ENCODE measurements at places on chromosomes 12 and 14.

DNA sequence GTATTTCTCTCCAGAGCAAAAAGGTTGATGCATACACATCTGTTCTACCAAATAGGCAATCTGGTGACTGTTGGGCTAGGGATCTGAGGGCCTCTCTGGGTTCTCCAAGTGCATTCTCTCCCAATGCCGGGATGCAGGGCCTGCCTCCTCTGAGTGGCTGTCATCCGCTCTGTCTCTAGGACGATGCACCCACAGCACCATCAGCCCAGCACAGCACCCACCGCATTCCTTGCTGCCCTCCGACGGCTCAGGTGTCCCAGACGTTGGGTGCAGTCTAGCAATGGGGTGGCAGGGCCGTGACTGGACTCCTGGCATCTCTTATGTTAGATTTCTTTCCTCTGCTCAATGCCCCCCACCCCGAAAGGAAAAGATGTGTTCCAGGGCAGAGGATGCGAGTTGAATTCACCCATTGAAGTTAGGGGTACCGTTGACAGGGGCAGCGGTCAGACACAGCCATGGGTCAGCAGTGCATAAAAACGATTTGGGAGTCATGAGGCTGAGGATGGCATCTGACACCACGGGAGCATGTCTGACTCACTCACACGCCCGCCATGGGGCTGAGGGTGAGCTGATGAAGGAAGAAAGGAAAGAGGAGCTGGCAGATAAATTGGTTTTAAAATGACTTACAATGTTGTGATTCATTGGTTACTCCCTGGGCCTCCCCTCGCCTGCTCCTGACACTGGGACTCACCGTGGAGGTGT, 93.2 kb upstream of the C14orf180 start:
- no peak for DNase-seq

DNA sequence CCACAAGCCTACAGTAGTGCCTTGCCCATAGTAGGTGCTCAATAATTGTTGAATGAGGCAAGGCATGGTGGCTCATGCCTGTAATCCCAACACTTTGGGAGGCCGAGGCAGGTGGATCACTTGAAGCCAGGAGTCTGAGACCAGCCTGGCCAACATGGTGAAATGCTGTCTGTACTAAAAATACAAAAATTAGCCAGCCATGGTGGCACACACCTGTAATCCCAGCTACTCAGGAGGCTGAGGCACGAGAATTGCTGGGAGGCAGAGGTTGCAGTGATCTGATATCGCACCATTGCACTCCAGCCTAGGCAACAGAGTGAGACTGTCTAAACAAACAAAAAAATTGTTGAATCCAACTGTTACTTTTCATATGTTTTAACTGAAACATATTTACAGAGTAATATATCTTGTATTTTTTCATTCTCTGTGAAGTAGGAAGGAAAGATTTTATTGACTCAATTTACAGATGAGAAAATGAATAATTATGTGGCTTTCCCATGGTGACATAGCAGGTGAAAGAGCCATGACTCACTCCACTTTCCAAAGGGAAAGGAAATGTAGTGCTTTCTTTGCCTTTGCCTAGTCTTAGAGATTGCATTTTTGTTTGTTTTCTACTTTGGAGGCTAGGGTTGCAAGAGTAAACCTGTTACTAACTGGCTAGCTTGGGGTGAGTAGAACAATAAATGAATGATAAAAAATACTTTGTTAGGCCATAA, 95.4 kb upstream of the SLC38A4 start:
- no peak for DNase-seq

GRCh38 chr14:61662437-61663311, 32.6 kb upstream of the HIF1A start:
- DNase-seq, result peak; percentile 56

GRCh38 chr12:53078425-53079225, 565 bp downstream of the SPRYD3 start:
- DNase-seq, result no peak

- DNase-seq, result no peak
Observed at GRCh38 chr14:105493921-105494605, 3.0 kb downstream of the TEDC1 start.

DNA sequence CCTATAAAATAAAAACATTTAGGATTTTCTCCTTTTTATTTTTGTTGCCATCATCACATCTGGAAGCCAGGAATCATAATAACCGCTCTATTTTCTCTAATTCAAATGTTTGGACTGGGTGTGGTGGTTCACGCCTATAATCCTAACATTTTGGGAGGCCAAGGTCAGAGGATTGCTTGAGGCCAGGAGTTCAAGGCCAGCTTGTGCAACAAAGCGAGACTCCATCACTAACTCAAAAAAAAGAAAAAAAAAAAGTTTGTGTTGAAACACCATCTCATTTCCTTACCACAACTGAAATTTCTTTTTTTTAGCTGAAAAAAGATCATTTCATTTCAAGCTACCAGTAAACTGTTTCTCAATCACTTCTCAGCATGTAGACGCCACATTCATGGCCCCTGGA, 8.8 kb upstream of the BAZ1A start:
- no peak for DNase-seq

- no peak for DNase-seq
Observed at GRCh38 chr12:32891956-32892355, 4.6 kb downstream of the PKP2 start.

DNA sequence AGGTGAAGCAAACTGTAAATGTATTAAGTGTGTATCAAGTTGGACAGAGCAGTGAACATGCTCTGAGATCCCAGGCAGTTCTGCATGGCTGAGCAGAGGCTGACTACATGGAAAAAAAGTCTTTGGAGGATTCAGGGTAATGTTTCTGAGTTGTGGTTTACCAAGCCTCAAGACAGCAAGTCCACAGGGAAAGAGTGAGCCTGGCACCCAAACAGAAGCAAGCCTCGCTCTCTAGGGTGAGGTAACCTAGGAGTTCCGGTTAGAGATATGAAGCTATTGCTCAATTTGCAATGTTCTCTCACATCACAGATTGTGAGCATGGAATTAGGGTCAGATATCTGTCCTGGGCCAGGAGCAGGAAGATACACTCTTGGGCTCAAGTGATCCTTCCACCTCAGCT, 158.6 kb downstream of the MON2 start:
- no peak for DNase-seq

DNA sequence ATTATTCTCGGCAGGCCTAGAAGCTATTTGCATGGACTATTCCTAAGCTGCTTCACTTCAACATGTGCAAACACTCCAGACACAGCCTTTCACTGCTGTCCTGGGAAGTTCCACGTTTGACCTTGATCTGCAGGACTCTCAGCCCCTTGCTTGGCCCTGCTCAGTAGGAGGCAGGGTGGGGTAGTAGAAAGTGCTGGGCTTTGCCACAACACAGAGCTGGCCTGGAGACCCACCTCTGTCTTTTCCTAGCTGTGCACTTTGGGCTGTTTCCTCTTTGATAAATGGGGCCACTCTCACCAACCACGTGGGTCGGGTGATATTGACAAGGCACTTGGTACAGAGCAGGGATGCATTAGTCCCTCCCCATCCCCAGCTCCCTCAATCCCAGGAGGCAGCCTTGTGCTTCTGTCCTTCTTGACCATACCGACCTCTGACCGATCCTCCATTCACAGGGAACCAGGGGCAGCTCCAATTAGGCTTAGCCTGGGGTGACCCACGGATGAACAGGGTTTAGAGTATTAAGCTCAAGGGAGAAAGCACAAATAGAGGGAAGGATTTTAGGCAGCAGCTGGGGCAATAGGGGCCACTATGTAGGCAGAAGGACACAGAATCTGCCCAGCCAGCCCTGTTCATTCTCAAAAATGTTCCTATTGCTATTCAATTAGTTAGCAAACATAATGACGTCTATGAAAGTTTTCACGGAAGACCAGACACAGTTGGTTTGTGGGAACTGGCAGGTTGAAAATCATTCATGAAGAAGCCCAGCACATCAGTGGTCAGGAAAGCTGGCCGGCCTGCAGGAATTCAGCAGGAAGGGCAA, 63.3 kb downstream of the SYNE3 start:
- no peak for DNase-seq

DNA sequence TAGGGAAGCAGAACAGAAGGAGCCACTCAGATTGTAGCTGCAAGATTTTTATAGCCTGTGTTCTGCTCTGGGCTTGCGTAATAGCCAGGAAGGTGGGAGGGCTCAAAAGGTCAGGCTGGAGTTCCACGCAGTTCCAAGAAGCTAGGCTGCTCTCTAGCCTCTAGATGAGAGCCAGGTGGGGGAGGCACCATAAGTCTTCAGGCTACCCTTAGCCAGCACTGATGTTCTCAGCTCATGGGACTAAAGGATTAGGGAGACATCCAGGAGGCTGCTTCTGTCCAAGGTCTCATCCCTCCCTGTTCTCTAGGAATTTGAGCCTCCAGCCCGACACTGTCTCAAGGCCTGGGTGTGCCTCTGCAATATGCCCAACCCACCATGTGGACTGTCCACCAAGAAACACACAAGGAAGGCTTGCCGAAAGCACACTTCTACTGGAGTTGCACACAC, 1.7 kb downstream of the LMBR1L start:
- DNase-seq, result no peak

GRCh38 chr12:112868459-112869041, 38.2 kb upstream of the OAS1 start:
- peak; percentile 32 for DNase-seq

DNA sequence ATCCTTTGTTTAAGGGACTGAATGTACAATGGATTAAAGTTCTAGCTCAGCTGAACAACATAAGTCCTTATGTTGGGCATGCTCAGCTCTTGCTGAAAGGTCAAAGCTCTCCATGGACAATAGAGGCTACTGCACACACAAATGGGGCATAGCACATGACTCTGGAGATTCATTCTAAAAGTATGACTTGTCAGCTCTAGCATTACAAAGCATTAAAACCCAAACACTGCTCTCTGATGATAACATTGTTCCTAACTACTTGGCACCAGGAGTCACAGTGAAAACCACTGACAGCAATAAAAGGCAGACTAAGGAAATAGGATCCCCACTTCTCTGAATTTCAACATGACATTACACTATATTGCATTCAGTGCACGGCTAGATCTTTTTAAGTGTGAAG, 21.9 kb upstream of the FSCB start:
- no peak for DNase-seq

DNA sequence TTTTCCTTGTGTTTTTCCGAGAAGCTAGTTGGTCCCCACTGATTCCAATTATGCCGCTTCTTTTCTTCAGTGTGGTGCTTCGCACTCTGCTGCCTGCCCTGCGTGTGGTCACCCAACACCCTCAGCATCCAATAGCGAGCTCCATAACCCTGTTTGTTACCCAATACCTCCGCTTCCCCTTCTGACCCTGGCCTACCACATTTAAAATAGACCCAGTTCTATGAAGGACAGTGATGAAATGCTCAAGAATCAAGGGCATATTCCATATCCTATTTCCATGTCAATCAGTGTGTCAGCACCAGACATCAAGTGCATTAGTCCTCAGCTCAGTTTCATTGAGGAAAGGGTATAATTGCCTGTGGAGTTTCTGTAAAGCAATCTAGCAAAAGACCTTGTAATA, 9.5 kb downstream of the NDRG2 start:
- no peak for DNase-seq

GRCh38 chr14:59103396-59103795, 85.1 kb upstream of the DAAM1 start:
- DNase-seq, result no peak

DNA sequence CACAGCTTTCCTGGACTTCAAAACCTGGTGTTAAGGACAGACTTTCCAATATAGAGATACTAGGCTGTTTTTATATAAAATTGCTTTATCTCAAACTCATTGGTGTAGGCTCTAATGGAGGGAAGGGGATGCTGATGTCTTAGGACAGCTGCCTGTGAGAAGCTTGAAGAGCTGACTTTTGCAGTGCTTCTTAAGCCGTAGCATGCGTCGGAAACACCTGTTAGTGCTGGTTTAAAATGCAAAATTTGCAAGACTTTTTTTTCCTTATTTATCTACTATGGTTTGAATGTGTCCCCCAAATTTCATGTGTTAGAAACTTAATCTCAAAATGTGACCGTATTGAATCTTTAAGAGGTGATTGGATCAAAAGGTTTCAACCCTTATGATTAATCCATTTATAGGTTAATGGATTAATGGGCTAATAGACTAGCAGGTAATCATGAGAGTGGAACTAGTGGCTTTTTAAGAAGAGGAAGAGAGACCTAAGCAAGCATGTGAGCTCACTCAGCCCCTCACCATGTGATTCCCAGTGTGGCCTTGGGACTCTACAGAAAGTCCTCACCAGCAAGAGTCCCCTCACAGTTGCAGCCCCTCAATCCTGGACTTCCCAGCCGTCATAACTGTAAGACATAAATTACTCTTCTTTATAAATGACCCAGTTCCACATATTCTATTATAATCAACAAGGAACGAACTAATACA, 60.9 kb upstream of the FUT8 start:
- DNase-seq, result peak; percentile 54

- peak; percentile 39 for DNase-seq
Observed at GRCh38 chr14:34713681-34714319, 593 bp downstream of the CFL2 start.

GRCh38 chr14:68924186-68925158, 54.6 kb downstream of the ACTN1 start:
- DNase-seq, result no peak

- no peak for DNase-seq
Observed at GRCh38 chr12:62268956-62269355, 8.8 kb downstream of the USP15 start.

DNA sequence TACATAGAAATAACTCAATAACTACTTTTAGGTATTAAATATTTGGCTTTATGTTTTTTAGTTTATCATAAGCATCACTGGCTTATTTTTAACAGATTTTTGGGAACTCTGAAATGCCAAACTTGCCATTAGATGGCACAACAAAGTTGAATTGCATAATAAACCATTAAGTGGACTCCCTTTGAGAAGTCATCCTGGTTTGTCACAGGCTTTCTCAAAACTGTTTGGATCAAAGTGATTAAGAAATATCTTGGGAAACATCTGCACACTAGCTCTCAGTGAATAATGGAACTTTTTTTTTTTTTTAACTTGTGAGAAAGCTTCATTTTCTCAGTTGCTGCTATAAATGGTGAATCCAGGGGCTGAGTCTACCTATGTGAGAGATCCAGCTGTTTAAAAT, 4.3 kb downstream of the SLC16A7 start:
- no peak for DNase-seq

GRCh38 chr14:79278286-79278797, 933.0 kb downstream of the DIO2 start:
- no peak for DNase-seq

GRCh38 chr12:124527861-124528561, 39.4 kb downstream of the NCOR2 start:
- no peak for DNase-seq

Data from GM13976 (cell line).